ENCODE measurements at places on chromosomes 12 and 14. TPM values are rescaled to one million over a fixed set of nuclear protein-coding genes. Genes with fewer than 3 reads are reported as not detected.

DNA sequence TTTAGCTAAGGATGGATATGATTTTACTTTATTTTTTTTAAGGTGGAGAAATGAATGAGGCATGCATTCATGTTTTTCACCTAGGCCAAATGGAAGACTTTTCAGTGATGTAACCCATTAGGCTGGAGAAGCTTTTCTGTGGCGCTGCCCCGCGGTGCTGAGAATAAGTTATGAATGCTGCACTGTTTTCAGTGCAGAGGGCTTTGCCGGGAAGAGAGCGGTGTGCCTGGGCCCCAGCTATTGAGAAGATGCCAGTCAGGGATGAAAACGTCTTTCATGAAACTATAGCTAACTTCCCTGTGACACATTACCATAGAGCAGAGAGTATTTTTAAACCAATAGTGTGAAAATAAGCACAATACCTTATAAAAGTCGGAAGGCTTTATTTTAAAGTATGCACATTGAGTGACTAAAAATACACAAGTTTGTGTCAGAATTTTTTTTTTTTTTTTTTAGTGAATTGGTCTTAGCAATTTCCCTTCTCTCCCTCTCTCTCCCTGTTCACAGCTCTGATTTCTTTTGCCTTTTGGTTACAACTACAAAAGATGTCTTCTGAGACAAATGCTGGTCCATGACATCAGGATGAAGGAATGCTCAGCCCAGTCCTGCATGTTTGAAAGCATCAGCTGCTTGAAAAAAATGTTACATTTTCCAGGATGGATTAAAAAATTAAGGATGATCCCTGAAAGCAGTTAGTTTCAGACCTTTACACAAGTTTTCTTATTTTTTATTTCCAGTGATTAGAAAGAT is 48.3 kb downstream of the NPAS3 start:
- DNase-seq: no peak

Gene SLC6A13
- polyA plus RNA-seq: 50.8 TPM

- no peak for DNase-seq
These were observed 117.1 kb downstream of the NAV3 start for GRCh38 chr12:77947746-77948145.

Gene EGLN3
- 18.4 TPM for polyA plus RNA-seq

DNA sequence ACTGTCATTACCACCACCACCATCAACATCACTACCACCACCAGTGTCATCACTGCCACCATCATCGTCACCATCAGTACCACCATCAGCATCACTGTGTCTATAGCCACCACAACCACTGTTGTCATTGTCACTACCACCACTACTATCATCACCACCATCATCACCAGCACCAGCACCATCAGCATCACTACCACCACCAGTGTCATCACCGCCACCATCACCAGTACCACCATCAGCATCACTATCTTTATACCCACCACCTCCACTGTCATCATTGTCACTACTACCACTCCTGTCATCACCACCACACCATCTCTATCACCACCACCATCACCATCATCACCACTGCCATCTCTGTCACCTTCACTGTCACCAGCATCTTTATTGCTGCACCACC is 60.6 kb downstream of the BEGAIN start:
- no peak for DNase-seq

- no peak for DNase-seq
These were observed 24.2 kb upstream of the YY1 start for GRCh38 chr14:100214770-100215083.

DNA sequence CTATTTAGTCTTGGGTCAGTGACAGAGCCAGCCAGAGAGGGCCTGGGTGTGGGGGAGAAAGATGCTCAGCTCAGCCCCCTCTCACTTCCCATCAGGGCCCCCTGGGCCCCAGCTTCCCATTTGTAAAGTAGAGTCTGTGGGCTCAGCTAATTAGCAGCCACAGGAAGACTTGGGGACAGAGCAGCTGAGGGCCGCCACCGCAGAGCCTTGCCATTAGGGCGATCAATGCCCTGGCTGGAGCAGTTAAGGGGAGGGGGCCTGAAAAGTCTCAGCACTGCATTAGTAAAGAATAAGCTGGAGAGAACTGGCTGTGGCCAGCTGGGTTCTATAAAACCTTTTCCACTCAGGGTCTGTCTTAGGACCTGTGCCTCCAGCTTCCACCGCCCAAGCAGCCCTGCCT is 2.7 kb downstream of the PLEKHD1 start:
- DNase-seq: no peak

- DNase-seq: no peak
These were observed 56.9 kb upstream of the TCL1A start for GRCh38 chr14:95770777-95771176.

Gene PPFIA2
- polyA plus RNA-seq: 4.6 TPM

Gene CCDC177
- 0.08 TPM for polyA plus RNA-seq

- no peak for DNase-seq
These were observed 143.6 kb downstream of the DUSP6 start for GRCh38 chr12:89208661-89209096.

Gene CPM
- polyA plus RNA-seq: 29.3 TPM

GRCh38 chr12:129719416-129719815 is 184.4 kb downstream of the TMEM132D start:
- no peak for DNase-seq

Gene PTCSC3
- 0.23 TPM for polyA plus RNA-seq

DNA sequence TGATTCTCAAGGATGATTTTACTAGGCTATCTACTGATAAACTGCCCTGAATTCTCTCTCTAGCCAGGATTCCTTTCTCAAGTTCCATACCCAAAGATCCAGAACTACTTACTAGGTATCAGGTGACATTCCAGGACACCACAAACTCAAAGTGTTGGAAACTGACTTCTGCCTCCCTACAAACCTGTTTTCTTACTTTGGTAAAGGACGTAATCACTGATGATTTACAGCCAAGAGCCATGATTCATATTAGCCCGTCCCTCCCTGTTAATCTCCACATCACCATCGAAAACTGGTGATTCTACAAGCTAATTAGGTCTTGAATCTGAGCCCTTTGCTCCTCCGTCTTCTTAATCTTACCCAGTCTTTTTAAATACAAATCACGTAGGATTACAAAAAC is 1.0 kb upstream of the ATG14 start:
- DNase-seq: no peak

GRCh38 chr14:38950676-38951075 is 152.4 kb downstream of the SEC23A start:
- DNase-seq: no peak

GRCh38 chr12:31647086-31647491 is 12.4 kb upstream of the ETFBKMT start:
- no peak for DNase-seq

DNA sequence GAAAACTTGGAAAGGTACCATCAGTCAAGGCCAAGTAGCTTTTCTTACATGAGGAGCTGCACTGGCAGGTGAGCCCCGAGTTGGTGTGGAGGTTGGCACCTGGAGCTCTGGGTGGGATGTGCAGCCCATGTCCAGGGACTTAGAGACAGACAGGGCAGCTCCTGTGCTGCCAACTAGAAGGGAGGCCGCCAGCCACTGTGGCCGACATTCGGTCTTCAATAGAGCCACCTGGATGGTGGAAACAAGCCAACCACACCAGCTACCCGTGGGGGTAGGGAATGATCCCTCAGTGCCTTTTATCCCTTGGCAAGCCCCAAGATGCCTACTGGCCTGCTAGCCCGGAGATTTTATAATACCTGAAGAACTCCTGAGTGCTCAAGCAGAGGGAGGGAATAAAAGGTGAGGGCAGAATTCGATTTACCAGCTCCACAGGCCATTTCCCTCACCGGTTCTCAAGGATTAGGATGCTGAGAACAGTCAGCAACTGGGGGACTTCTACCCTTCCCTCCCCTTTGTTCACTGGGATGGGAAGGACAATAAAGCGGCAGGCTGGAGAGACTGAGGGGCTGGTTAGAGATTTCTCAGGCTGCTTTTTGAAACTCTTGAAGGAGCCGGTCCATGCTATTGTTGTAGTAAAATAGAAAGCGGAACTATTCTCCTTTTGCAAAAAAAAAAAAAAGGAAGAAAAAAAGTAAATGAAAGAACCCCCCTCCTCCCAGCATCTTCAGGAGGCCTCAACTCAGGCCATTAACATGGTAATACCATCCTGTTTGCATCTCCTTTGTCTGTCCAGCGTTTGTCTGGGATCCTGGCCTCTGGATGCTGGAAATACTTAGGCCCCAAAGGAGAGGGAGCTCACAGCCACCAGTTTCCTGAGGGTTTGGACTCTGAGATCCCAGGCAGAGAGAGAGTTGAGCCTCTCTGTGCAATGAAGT is 321.6 kb downstream of the ZFP36L1 start:
- DNase-seq: no peak

GRCh38 chr12:22687361-22688076 is 62.5 kb downstream of the ETNK1 start:
- no peak for DNase-seq

DNA sequence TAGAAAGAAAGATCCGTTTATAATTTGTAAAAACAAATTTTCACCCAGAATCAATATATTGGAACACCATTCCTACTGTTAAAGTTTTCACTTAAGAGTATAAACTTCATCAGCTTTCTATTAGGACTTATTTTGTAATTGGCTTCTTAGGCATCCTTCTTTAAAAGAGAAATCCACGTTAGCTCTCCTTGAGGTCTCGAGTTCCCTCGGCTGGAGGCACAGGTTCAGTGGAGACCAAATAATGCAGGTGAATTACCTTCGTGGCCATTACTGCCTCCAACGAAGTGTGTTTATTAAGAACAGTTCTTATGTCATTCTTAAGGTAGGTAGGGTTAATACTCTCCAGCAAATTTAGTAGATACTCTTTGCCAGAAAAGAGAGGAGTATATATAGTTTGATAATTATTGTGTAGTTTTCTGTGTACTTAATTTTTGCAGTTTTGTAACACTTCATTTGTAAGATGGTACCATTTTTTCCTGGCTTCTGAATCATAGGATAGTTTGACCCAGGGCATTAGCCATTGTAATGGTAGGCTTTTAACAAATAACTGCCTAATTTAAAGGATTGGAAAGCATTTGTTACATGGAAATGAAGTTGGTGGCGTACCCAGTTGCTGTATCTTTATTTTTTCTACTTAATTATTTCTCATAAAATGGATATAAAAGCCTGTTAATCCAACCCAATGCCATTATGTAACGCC is 2.2 kb downstream of the CALM1 start:
- no peak for DNase-seq

DNA sequence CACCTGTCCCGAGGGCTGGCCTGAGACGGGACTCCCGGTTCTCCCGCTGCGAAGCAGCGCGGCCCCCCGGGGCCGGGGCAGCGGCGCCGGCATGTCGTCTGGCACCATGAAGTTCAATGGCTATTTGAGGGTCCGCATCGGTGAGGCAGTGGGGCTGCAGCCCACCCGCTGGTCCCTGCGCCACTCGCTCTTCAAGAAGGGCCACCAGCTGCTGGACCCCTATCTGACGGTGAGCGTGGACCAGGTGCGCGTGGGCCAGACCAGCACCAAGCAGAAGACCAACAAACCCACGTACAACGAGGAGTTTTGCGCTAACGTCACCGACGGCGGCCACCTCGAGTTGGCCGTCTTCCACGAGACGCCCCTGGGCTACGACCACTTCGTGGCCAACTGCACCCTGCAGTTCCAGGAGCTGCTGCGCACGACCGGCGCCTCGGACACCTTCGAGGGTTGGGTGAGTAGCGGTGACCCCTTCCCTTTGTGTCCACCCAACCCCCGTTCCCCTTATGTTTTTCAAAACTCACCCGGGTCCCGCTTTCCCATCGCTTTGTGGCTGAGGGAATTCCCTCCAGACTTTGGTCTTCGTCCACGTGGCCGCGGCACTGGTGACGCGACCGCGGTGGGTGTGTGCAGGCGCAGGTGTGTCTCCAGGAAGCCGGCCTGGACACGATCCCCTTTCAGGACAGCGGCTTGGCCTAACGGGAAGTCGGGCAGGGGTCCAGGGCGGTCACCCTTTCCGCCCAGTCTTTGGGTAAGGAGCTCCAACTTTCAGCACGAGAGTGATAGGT is 826 bp downstream of the PRKCH start:
- DNase-seq: no peak

Gene THTPA
- polyA plus RNA-seq: 14.2 TPM

GRCh38 chr14:22781301-22781991 is 15.0 kb downstream of the OXA1L start:
- DNase-seq: no peak

Gene PLCZ1
- polyA plus RNA-seq: 0.40 TPM

- DNase-seq: no peak
These were observed 56.8 kb downstream of the SPPL3 start for GRCh38 chr12:120847392-120847791.

- DNase-seq: no peak
These were observed 33.3 kb downstream of the CFAP54 start for GRCh38 chr12:96522690-96523089.

DNA sequence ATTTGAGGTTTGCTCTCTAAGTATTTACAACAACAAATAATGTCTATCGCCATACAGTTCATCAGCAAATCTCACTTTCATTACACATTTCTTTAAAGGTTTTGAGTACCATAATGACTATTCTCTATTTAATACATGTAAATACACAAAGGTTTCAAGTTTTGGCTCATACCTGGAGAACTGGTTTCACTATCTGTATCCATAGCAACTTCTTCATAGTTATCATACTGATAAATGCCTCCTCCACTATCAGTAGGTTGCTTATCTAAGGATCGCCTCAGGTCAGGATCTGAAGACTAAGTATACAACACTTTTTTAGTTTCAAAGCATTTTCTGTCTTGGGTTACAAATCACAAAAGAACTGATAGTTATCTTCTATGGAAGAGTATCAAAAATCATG is 21.4 kb downstream of the ZFC3H1 start:
- no peak for DNase-seq

Gene KRT3
- not detected for polyA plus RNA-seq

DNA sequence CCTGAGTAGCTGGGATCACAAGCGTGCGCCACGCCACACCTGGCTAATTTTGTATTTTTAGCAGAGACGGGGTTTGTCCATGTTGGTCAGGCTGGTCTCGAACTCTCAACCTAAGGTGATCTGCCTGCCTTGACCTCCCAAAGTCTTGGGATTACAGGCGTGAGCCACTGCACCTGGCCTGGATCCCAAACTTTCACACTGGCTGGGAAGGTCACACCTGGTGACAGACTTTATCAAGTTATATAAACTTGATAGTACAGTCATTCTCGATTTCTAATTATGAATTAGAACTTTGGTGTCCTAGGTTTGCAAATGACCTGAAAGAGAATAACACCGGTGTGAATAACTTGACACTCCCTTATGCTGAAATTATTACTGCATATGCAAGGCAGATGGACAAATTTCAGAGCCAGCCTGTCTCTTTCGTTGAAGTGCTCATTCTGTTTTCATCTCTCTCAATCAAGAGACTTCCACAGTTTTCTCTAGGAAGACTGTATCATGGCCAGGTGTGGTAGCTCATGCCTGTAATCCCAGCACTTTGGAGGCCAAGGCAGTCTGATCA is 5.9 kb downstream of the PLBD1 start:
- no peak for DNase-seq

Gene KLRG1
- polyA plus RNA-seq: 2.0 TPM

DNA sequence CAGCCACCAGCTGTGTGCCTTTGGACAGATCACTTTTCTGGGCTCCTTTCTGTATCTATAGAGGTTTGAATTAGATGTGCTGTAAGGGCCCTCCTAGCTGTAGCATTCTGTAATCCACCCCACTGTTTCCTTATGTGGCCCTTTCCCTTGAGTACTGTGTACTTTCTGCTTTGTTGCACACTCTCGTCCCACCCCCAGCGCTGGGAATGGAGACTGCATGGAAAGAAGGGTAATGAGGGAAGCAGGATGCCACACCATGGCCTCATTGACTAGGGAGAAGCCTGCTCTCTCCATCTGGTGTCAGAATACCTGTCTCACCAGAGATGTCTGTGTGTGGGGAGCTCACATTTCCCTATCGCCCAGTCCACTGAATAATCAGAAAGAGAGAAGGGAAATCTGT is 13.6 kb upstream of the GALNT16 start:
- DNase-seq: no peak

- no peak for DNase-seq
These were observed 22.8 kb downstream of the TMEM19 start for GRCh38 chr12:71708658-71709057.

Data from right renal cortex interstitium (tissue), 3 donors.